Midbrain (tissue), 1 donor: ENCODE measurements at places on chromosomes 6 and 20.

- DNase-seq = no peak
Measured at GRCh38 chr6:170089963-170090362, 200.9 kb downstream of the DLL1 start.

DNA sequence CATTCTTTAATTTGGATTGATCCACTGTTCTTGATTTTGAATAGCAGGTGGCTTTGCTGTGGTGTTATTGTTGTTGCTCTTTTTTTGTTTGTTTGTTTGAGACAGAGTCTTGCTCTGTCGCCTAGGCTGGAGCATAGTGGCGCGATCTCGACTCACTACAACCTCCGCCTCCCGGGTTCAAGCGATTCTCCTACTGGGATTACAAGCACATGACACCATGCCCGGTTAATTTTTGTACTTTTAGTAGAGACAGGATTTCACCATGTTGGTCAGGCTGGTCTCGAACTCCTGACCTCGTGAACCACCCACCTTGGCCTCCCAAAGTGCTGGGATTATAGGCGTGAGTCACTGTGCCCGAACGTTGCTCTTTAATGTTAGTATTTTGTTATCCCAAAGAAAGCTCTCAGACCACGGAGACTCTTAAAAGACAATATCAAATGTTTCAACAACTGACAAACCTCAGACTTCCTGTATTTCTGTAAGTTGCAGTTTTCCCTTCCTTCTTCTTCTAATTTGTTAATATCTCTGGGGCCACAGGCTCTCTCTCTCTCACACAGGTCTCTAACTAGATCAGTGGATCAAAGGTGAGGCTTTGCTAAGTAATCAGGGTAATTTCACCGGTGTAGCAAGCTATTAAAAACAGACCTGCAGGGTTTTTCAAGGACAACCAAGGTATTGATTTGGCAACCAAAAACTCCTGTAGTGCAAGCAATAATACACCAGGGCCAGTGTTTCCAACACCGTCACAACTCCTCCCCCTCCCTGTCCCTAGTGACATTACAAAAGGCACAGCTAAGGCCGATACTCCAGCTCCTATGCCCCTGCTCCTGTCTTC, 48.8 kb upstream of the ZNF217 start:
- DNase-seq = no peak

DNA sequence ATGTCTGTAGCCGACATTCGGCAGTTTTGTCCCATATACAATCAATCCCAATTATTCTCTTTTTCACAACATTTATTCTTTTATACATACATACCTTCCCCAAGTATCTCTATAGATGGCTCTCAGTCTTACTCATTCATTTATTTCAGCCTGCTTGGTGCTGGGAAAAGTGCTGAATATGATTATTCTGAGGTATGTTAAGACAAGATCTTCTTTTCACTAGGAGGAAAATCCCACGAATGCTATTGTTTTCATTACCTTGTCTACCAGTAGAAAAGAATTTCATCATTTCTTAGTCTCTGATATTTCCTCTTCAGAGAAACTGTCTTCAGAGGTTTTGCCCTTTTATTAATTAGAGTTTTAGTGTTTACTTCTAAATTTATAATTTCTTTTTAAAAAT, 13.7 kb upstream of the BPIFA3 start:
- DNase-seq = no peak

GRCh38 chr6:94845742-94846141, 731.6 kb upstream of the MANEA start:
- DNase-seq = no peak
